ENCODE measurements at places on chromosomes 6 and 20.

DNA sequence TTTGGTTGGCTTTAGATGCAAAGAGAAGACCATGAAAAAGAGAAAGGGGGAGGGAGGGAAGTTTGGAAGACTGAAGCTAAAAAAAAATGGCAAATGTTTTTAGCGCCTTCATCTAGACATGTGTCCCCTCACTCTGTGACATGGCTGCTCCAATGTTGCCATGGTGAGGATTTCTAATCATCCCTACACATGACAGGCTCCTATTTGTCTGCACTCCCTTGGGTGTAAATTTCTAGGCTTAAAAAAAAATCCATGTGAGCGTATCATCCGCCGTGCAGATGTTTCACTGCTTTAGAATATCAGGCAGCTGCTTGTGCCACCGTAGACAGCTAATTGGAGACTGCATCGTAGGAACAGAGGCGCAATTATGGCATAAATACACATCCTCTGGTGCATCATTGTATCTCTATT, 761.1 kb upstream of the MMS22L start:
- DNase-seq = no peak

DNA sequence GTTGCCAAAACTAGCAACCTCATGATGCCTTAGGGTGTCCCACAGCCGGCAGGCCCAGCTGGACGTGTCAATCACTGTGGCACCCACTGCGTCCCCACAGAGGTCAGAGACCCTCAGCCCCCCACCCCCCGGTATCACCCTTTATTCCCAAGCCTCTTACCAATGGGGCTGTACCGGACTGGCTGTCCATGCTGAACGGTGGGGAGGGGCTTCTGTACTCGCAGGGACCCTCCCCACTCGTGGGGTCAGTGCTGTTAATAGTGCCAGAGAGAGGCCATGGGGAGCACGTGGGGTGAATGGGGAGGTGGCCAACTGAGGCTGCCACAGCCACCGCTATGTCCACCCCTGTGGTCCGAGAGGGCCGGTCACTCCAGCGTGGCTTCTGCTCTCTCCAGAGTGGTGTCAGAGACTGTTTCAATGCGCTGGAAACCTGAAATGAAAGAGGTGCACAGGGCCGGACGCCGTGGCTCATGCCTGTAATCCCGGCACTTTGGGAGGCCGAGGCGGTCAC, 68.6 kb downstream of the THBS2 start:
- no peak for DNase-seq

- DNase-seq = no peak
Observed at GRCh38 chr20:63411898-63412631, 50.9 kb upstream of the CHRNA4 start.

- DNase-seq = peak; percentile 73
Observed at GRCh38 chr6:33824461-33825154, 20.8 kb upstream of the MLN start.

GRCh38 chr6:111503194-111503593, 20.2 kb upstream of the REV3L start:
- peak; percentile 26 for DNase-seq

GRCh38 chr6:140480852-140481251, 1106.4 kb upstream of the CITED2 start:
- no peak for DNase-seq

DNA sequence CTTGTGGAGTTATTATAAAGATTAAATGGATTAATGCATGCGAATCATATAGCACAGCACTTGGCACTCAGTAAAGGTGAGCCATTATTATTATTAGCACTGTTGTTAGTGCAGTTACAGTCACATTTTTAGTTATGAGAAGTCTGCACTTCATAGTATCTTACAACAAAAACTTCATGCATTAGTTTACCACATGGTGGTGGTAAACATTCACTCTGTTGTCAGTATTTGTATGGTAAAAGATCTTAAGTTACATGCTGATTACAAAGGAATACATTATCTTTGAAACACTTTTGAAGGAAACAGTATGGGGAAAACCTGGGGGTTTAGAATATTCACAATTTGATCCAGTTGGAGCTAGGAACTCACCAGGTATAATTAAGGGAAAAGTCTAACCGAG, 20.8 kb downstream of the TMEM14A start:
- DNase-seq = peak; percentile 1

DNA sequence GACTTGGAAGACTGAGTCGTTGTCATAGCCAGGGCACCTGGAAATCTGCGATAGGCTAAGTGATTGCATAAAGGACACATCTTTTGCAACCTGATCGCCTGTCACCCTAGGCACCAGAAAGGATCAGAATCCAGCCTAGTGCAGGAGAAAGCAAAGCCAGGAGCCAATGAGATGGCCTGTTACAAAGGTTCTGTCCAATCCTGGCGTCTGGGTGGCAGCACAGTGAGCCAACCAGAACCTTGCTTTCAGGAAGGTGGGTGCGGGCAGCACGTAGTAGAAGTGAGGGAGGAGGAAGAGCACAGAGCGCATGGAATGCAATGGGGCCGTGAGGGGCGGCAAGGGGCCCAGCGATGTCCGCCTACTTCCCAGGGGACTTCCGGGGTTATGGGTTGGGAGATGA, 120.4 kb upstream of the GGTLC1 start:
- DNase-seq = no peak

- no peak for DNase-seq
Observed at GRCh38 chr6:15088904-15089568, 156.8 kb upstream of the JARID2 start.

GRCh38 chr6:51892750-51893149, 194.7 kb downstream of the PKHD1 start:
- peak; percentile 33 for DNase-seq

- peak; percentile 23 for DNase-seq
Observed at GRCh38 chr20:57507477-57507876, 17.5 kb downstream of the CTCFL start.

DNA sequence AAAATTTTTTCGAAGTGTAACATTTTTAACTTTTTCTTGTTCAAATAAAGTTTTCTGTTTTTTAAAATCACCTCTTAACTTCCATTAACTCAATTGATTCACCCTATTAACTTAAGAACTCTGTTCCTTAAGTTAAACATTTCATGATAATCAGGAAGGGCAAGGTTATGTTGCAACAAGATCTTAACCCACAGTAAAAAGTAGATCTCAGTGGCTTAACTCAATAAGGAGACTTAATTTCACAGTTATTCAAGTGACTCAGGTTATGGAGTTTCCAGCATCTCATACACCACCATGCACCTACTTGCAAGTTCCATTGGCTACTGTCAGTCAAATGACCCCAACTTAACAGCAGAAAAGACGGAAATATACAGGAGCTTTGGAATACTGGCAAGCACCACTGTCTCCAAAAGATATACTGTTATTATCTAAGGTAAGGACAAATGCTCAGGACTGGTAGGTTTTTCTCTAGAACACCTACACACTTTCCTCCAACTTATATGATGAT, 11.2 kb downstream of the HLA-DQB1 start:
- DNase-seq = no peak

DNA sequence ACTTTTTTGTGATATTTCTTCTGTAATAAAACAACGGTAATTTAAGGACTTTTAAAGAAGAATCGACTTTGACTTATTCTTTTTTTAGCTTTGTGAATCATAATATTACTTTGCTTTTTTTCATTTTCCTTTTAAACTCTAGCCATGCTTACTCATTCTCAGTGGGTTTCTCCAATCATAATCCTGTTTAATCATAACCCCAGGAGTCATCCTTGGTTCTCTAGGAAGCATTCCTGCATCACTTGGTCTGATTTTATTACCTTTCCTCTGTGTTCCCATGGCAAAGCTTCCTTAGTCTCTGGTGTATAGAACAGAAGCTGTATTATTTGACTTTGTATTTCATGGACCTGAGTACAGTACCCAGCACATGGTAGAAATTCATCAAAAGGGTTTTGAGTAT, 223.5 kb downstream of the CDKAL1 start:
- no peak for DNase-seq

DNA sequence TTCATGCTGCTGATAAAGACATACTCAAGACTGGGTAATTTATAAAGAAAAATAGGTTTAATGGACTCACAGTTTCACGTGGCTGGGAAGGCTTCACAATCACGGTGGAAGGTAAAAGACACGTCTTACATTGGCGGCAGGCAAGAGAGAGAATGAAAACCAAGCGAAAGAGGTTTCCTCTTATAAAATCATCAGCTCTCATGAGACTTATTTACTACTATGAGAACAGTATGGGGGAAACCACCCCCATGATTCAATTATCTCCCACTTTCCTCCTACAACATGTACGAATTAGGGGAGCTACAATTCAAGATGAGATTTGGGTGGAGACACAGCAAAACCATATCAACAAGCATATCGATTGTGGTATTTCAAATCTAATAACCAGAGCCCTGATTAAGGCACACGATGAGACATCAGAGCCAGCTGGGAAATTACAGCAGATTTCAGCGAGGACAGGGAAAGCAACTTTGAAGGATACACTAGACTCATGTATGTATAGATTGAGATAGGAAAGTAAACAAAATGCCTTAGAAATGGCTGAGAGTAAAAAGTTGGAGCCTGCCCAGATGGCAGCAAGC, 129.8 kb upstream of the GJE1 start:
- DNase-seq = no peak

GRCh38 chr20:36116807-36117441, 37.6 kb upstream of the EPB41L1 start:
- DNase-seq = no peak

DNA sequence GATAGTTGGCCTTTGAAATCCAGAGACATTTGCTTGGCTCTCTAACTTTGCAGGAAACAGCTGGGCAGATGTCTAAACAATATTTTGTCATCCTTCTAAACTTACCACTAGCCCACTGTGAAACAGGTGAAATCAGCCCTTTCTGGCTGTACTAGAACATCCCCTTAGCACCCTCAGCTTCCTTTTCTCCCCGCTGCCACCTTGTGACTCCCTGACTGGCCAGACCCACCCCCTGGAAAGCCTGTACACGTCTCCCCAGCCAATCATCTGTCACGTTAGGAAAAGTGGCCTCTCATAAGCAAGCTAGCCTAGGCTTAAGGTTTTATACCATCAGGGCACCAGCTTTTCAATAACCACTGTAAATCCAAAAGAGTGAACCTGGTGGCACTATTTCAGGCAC, 88.6 kb upstream of the E2F3 start:
- DNase-seq = no peak

- DNase-seq = no peak
Observed at GRCh38 chr6:162974685-162975084, 246.9 kb downstream of the PACRG start.

DNA sequence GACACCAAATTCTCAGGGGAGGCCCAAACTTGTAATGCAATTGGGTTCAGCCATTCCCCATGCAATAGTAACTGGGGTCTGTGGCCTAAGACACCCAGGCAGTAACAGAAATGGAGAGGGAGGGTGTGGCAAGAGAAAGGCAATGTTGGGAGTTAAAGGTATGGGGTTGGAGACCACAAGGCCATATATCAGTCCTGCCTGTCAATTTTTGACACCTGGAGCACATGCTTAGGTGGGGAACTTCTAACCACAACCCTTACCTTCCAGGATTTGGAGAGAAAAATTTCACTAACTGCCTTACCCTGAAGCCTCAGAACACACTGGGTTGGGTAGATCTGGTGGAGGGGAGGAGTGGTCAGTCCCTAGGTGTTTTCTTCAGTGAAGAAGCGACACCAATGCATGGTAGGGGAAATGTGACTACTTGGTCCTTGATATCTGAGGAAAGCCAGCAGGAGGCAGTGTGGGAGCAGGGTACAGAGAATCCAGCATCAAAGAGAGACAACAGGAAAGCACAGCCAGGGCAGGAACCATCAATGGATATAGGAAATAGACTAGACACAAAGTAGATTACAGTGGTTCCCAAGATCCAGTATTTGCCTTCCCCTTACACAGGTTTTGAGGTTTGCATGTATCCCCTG, 6.8 kb upstream of the USP49 start:
- peak; percentile 45 for DNase-seq

DNA sequence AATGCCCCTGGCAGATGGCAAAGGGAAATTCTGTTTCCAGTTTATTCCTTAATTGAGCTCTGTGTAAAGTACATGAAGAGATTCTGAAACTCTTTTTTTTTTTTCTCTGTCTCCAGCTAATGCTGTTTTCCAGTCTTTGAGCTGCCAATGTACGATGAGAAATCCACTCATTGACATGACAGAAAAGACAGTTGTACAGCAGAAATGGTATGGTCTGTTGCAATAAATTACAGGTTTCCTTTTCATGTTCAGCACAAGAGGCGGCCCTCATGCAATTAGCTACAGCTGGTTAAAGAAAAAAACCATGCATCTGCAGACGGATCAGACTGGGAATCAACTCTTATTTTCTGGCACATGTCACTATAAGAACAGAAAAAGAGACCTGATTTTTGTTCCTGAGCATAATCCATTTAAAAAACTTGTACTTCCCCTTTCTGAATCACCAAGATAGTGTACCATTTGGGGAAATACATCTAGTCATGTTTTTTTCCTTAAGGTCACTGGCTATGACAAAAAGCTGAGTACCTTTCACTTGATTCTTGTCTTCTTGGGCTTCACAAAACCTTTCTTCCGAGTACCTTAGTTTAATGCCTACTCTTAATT, 289.8 kb upstream of the PREP start:
- DNase-seq = no peak

GRCh38 chr20:61117725-61118124, 134.3 kb upstream of the CDH4 start:
- DNase-seq = peak; percentile 36

DNA sequence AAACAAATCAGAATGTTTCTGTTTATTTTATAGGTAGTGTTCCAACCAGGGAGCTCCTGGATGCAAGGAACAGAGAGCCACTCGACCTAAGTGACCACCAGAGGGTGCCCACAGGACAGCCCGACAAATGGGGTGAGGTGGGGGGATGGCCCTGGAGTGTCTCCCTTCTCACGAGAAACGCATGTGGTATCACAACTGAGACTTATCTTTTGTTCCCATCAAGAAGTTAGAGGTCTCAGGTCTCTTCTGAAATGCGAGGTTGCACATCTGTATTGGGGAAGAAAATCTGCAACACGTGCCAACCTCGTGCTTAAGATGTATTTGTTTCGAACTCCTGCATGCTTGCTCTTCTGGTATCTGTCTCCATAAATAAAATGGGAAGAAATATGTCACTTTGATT, 104.0 kb downstream of the ISM1 start:
- peak; percentile 51 for DNase-seq

- peak; percentile 68 for DNase-seq
Observed at GRCh38 chr20:13231031-13231752, 10.1 kb downstream of the ISM1 start.

DNA sequence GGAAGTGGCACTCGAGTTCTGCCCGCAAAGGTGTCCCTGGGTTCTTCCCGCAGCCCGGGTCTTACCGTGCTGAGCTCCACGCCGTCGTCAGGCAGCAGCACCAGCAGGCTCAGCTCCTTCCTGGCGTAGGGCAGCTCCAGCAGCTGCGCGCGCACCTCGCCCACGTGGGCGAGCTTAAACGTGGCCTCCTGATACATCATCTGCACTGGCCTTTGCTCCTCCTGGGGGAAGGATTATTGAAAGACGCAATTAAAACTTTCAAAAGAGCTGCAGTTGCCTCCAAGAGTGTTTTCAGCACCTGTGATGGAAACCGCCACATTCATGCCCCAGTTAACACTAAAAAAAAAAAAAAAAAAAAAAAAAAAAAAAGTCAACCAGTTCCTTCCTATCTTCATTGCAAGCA, 11.3 kb downstream of the SERPINB9 start:
- DNase-seq = no peak

Measured in MCF 10A (cell line).